HT-29 (cell line): ENCODE measurements at places on chromosomes 1 and 21.

DNA sequence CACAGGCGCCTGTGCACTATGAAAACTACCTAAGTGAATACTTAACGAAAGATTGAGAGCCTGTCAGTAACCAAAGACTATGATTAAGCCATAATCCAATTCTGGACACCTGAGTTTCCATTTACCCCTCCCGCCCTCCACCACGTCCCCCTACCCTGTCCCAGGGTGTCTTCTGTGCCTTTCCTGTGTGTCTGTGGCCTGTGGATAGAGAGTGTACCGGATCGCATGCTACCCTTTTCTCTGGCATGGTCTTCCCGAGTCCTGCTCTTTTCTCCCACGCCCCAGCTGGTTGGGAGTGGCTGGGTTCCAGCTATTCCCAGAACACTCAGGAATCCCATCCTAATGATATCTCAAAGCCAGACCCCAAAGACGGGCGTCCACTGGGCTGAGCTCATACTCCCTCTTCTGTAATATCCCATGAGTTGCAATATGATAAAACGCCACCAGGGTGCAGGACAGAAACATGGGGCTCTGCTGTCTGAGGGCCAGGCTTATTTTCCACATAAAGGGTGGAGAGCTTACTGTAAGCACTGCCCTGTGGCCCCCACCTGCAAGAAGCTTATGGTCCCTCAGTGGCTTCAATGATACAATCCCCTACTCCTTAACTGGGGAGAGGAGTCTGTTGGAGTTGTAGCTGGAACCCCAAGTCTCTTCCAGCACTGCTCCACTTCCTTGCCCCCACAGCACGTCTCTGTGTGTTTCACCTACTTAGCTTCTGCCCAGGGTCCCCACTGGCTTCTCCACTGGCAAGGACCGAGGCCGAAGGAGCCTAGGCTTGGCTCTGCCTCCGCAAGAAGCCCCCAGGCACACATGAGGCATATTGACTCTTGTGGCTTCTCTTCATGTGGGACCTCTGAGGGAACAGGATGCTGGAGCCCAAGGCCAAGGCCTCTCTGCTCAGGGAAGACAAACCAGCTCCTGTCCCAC lies 17.6 kb upstream of the ALX3 start:
- DNase-seq: peak; percentile 74

GRCh38 chr1:24925963-24926362 lies 4.1 kb downstream of the RUNX3 start:
- DNase-seq: no peak

GRCh38 chr1:77991638-77992037 lies 12.8 kb upstream of the FUBP1 start:
- no peak for DNase-seq

DNA sequence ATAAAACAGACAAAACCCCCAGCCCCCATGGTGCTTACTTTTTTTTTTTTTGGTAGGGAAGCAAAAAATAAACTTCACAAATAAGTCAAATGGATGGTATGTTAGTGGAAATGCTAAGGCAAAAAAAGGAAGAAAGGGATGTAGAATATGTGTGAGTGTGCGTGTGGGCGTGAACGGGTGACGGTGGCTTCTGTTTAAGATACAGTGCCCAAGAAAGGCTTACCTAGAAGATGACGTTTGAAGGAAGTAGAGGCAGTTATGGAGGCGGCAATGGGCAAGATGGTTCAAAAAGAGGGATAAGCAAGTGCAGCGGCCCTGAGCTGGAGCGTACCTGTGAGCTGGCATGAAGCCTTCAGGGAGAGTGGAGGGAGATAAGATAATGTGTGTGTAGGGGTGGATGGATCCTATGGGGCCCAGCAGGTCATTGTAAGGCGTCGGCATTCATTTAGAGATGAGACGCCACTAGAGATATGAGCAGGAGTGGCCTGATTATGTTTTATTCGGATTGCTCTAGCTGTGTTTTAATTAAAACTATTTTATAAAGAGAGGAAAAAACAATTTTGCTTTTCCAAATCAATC lies 19.9 kb downstream of the LEPR start:
- no peak for DNase-seq

DNA sequence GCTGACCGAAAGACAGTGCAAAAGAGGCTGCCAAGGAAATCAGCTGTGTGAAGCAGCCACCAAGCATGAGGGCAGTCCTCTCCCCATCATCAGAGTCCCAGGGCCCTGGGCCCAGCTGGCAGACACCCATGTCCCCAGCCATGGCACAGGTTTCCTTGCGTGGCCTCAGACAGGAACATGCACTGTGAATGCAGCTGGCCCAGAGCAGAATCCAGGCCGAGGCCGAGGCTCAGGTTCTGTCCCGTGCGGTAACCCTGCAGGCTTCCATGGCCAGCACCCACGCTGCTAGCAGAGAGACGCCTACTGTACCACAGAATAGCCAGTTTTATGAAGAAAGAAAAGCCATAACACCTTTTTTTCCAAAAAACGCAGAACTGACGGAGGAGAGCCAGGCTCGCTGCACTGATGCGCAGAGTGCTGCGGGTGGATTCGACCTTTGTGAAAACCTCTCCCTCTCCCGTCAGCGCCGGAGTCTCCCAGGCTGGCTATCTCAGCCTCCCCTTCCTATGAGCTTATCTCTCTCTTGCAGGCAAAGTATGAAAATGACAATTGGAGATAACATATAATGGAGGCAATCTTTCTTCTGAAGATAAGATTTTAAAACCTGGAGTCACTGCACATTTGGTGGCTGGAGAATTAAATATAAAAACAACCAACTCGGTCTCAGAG lies 106.6 kb downstream of the NPHP4 start:
- no peak for DNase-seq

- DNase-seq: no peak
These were observed 17.6 kb downstream of the CLCA2 start for GRCh38 chr1:86441581-86441980.

- no peak for DNase-seq
These were observed 40.8 kb upstream of the NEXN start for GRCh38 chr1:77847621-77848080.

- no peak for DNase-seq
These were observed 2.3 kb downstream of the KRTCAP2 start for GRCh38 chr1:155170806-155171205.

- DNase-seq: peak; percentile 61
These were observed 5.6 kb downstream of the SH3BGRL3 start for GRCh38 chr1:26285366-26286063.

GRCh38 chr1:18606443-18607288 lies 24.0 kb upstream of the PAX7 start:
- no peak for DNase-seq

DNA sequence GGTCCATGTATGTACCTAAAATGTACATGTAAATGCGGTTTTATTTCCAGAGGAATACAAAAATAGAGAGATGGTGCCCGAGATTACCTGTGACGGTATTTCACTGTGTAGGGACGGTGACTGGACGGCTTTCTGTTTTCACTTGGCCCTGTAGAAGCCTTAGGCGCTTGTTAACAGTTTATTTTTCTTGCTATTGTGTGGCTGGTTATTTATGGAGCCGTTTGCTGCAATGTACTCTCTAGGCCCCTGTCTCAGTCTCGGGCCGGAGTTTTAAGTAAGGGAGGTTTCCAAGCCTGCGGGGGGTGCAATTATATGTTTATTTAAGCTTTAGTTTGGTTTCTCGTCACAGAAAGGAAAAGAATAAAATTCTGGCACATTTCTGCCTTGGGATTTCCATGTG lies 413 bp downstream of the EFCAB7 start:
- no peak for DNase-seq

DNA sequence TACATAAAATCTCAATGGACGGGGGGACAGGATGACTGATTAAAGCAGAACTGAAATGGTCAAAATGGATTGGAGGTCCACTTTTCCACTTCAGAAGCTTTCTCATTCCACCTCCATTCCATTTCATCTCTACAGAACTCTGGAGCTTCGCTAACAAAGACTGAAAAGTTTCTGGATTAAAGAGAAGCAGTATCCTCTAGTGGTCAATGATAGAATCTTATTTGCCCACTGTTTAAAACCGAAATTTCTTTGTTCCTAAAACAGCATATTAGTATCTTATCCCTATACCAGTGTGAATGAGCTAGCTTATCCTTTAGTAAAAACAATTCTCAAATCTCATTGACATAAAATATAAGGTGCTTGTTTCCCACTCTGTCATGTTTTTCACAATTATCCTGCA lies 890.6 kb downstream of the KCNT2 start:
- DNase-seq: peak; percentile 44

- no peak for DNase-seq
These were observed 28.6 kb downstream of the CAMSAP2 start for GRCh38 chr1:200767321-200767720.

GRCh38 chr1:101924700-101925099 lies 72.0 kb downstream of the OLFM3 start:
- no peak for DNase-seq

DNA sequence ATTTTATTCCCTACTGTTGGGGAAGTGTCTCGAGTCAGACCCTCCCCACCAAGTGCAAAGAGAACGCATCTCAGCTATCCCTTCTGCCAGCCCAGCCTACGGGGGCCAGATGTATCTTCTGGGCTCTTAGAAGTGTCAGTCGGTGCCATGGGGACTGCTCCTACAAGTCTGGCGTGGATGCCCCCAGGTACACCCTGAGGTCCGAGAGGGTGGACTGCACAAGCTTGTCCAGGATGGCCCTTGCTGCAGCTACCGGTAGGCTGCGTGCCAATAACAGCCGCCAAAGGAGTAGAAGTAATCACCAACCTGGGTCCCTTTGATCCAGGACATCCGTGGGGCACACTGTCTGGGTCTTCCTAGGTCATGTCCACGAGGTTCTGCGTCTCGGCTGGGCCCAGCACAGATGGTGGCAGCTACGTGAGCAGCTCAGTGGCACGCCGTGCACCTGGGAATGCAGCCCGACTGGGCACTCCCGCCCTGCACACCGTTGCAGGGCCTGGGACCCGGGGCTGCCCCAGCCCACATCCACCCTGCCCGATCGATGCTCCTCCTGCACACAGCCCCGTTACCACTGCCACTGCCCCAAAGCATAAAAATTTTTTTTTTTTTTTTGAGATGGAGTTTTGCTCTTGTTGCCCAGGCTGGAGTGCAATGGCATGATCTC lies 8.8 kb upstream of the SSU72 start:
- no peak for DNase-seq

DNA sequence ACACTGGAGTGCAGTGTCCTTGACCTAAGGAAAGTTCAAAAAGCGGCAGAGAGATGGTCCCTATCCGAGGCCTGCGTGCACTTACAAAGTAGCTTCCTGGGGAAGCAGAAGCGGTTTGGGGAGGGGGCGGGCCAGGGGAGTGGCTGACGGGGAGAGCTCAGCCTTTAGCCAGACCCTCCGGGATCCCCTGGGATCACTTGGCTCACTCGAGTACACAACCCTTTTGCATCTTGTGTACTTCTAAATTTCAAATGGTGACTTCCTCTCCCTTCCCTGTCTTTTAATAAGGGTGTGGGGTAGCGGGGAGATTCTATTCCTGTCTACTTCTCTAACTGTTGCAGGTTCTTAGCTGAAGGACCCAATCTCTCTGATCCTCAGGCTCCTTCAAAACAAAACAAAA lies 18.1 kb upstream of the SNX27 start:
- DNase-seq: no peak

GRCh38 chr21:41188486-41189149 lies 20.7 kb downstream of the BACE2 start:
- no peak for DNase-seq

DNA sequence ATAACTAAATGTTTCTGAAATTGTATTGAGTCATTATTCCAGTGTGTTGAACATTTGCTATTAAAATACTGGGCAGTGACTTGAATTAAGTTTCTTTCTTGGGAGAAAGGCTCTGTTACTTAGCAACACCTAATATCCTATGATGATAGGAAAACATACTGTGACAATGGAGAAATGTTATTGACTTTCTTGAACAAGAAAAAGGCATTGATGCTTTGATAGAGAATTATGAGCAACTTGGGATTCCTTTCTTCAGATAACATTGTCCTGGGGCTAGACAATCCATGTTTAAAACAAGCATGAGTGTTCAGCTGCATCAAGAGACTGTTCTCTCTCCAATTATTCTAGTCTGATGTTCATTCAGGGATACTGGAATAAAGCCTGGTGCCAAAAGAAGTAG lies 215.9 kb upstream of the L1TD1 start:
- DNase-seq: no peak
